CD8-positive, alpha-beta memory T cell (primary cell): ENCODE measurements at places on chromosomes 5 and 9. TPM values are rescaled to one million over a fixed set of nuclear protein-coding genes. Genes with fewer than 3 reads are reported as not detected.

DNA sequence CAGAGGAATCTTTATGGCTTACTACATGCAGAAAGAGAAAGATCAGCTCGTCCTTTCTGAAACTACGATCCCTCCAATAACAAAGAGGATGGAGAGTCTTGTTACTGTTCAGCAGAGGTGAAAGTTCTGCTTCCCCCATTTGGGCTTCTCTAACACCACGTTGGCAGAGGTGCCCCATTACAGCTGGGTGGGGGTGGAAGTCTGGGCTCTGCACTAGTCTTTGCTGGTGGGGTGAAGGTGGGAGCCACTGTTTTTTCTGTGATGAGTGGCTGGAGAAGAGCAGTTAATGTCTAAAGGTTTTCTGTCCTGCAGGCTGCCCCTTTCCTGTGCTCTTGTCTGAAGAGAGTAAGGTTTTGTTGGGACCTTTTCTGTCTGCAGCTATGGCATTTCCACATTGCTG lies 64.7 kb upstream of the OTULINL start:
- no peak overlapping the region for H3K4me3 ChIP-seq
- peaks cover 5% of the 10 kb centered on the region for H3K27me3 ChIP-seq
- H3K36me3 ChIP-seq, result no peaks in the 10 kb centered on the region

GRCh38 chr5:176547802-176548201 lies 1.3 kb upstream of the CDHR2 start:
- H3K27ac ChIP-seq, result no peak overlapping the region
- DNase-seq, result no peak
- peaks cover 46% of the 10 kb centered on the region for H3K4me1 ChIP-seq
- no peaks in the 10 kb centered on the region for H3K27me3 ChIP-seq
- no peak overlapping the region for H3K4me3 ChIP-seq

CNTNAP3B gene
- not detected for total RNA-seq

GPX8 gene
- not detected for total RNA-seq

GRCh38 chr5:55222092-55222984 lies 4.8 kb downstream of the MCIDAS start:
- no peak overlapping the region for H3K27ac ChIP-seq
- peaks cover 28% of the 10 kb centered on the region for H3K4me1 ChIP-seq

IL9 gene
- total RNA-seq, result 13.0 TPM

LCN9 gene
- not detected for total RNA-seq

KCNV2 gene
- total RNA-seq, result not detected

DNA sequence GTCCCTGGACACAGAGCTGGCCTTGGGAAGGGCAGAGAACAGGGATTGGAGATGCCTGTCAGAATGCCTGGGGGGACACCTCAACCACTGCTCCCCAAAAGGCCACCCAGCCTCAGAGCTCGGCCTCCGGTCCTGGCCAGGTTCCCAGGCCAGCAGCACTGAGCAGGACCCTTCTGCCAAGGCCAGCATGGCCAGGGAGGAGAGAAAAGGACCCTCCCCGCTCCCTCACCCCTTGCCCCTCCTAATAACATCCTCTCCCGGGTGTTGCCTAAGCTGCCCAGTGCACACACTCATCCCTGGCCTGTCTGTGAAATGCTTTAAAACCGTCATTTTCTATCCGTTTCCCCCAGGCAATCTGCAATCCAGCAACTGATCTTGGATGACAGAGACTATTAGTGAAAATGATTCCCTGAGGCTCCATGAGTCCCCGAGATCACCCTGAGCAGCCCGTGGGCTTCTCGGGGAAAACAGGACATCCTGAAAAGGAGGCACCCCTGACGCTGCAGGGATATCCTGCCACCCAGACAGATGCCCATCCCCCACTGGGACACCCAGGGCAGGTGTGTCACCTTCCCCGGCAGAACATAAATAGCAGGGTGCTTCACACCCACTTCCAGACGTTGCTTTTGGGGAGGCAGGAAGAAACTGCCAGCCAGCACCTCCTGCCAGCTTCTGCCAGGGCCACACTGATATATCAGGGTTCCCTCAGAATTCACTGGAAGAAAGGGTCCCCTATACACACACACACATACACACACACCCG lies 75.3 kb downstream of the ADAMTS2 start:
- no peak overlapping the region for H3K27ac ChIP-seq
- no peak overlapping the region for H3K4me3 ChIP-seq
- H3K27me3 ChIP-seq, result no peaks in the 10 kb centered on the region
- DNase-seq, result no peak
- no peaks in the 10 kb centered on the region for H3K4me1 ChIP-seq

- no peak overlapping the region for H3K4me3 ChIP-seq
- H3K4me1 ChIP-seq, result no peaks in the 10 kb centered on the region
- no peak for DNase-seq
Observed at GRCh38 chr5:78416677-78417425, 56.4 kb downstream of the SCAMP1 start.

DNA sequence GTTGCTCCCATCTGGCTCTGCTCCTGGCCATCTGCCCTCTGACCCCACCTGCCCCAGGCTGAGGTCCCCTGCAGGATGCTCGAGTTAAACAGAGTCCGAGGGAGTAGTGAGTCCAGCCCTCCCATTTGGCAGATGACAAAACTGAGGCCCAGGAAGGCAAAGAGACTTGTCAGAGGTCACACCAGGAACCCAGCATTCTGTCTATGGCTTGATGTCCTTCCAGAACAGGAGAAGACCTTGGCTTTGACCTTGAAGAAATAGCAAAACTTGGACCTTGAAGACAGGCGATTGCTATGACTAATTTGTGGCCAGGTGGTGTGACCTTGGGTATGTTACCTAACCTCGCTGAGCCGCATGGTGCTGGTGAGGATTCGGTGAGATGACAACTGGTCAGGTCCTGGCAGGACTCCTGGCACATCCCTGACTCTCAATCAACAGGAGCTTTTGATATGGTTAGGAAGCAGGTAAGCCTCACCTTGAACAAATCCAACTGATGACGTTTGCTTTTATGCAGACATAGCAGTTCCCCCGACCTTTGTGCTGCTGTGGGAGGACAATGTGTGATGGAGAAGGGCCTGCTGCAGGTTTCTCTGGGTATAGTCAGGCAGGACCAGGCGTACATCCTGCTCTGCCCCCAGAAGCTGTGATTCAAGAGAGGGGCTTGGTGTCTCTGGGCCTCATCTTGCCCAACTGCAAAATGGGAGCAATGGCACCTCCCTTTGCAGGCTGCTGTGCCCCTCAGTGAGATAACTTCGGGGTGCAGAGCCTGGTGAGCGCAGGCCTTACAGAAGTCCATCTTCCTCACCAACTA lies 198.7 kb downstream of the C9orf50 start:
- H3K4me3 ChIP-seq, result no peak overlapping the region
- H3K4me1 ChIP-seq, result peaks cover 6% of the 10 kb centered on the region
- H3K27me3 ChIP-seq, result no peaks in the 10 kb centered on the region
- H3K27ac ChIP-seq, result no peak overlapping the region

- no peak for DNase-seq
- H3K36me3 ChIP-seq, result peaks cover 25% of the 10 kb centered on the region
- H3K4me1 ChIP-seq, result no peaks in the 10 kb centered on the region
Observed at GRCh38 chr9:130607640-130608420, 28.5 kb downstream of the FUBP3 start.

NUTM2G gene
- not detected for total RNA-seq

- H3K4me1 ChIP-seq, result peaks cover 25% of the 10 kb centered on the region
- no peak overlapping the region for H3K27ac ChIP-seq
- no peaks in the 10 kb centered on the region for H3K27me3 ChIP-seq
- H3K4me3 ChIP-seq, result no peak overlapping the region
- H3K36me3 ChIP-seq, result no peaks in the 10 kb centered on the region
- no peak for DNase-seq
Observed at GRCh38 chr9:5835808-5836207, 2.9 kb upstream of the ERMP1 start.
